CD8-positive, alpha-beta T cell (primary cell): ENCODE measurements at places on chromosomes 3 and 15. TPM values are rescaled to one million over a fixed set of nuclear protein-coding genes. Genes with fewer than 3 reads are reported as not detected.
A peak's percentile ranks its signal among the peaks of the same experiment; 100 is the strongest.

DNA sequence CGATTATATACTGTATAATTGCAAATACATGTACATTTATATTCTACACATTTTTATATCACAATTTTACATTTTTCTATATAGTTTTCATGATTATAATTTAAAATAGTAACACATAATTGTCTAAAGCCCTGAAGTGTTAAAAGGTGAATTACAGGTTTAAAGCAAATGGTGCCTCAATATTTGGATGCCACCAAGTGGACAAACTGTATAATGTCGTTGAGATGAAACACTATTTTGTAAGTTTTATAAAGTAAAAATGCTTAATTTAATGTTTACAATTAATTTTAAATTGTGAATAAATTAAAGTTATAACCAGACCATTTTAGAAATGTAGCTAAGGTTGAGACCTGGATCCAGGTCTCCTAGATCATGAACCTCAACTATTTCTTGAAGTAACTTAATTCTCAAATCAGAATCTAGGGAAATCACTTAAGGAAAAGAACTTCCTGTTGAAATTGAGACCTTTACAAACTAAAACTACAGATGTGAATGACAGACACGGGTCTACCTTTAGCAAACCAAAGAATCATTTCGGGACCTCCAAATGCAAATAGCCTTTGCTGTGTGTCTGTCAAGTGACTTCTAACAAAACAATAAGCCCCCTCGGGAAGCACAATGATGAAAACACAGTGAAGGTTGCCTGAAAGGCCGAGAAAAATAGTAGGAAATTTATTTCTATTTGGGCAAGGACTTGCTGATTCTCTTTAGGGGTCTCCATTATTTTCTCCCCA, 37.8 kb downstream of the EHHADH start:
- no peak for DNase-seq

DNA sequence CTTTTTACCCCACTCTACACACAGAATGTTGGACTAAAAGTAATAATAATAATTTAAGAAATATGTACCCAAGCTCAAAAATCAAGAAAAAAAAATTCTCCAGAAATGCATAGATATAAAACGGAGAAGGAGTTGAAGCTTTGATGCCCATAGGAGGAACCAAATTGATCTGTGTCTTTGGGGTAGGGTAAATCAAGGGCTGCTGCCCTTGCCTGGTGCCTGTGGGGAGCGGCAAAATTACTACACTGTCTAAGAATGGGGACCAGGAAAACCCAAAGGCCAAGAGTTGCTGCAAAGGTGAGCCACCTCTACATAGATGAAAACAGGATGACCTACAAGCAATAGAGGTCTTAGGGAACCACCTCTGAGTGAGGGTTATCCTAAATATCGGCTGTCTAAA, 56.0 kb upstream of the SPPL2A start:
- no peak for DNase-seq

- no peak for DNase-seq
Measured at GRCh38 chr15:66692808-66693596, 9.0 kb upstream of the SMAD6 start.

- DNase-seq, result no peak
Measured at GRCh38 chr3:9909221-9910013, 6.8 kb downstream of the IL17RE start.

DNA sequence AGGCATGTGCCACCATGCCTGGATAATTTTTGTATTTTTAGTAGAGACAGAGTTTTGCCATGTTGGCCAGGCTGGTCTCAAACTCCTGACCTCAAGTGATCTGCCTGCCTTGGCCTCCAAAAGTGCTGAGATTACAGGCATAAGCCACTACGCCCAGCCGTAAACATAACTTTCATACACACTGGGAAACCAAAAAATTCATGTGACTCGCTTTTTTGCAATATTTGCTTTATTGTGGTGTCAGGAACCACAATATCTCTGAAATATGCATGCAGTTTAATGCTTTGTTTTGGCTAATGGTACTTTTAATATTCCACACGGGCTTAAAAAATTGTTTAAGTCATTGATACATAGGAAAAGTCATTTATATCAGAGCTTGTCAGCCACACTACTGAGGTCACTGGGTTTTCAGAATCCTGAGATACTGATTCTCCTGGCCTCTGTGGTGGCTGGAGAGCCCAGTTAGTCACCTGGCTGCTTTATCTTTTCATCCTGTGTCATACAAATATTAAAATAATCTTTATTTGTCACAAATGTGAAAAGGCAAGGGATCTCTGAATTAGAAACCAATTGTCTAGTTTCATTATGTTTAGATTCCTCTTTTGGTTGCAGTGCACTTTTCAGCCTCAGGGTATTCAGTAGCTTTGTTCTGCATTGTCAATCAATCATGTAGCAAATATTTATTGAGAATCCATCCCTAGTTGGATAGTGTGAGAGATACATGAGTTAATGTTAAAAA, 10.0 kb downstream of the TMEM62 start:
- no peak for DNase-seq

DNA sequence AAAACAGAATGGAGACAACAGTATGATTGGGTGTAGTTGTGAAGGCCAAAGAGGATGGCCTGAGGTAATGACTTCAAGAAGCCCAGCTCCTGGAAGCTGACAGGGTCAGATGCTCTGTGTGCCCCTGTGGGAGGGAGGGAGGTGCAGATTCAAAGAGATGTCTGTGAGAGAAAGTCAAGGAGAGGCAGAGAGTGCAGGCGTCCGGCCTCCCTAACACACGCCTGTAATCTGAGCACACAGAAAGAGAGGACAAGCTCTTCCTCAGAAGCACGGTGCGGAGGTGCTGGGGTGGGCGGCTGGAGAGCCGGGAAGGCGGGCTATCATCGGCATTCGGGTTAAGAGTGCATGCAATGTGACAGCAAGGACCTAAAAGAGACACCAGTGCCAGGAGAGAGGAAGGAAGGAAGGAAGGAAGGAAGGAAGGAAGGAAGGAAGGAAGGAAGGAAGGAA, 238.2 kb upstream of the HES1 start:
- DNase-seq, result no peak

The STAC gene
- not detected for total RNA-seq

- no peak for DNase-seq
Measured at GRCh38 chr15:89599021-89599420, 23.8 kb downstream of the TICRR start.

DNA sequence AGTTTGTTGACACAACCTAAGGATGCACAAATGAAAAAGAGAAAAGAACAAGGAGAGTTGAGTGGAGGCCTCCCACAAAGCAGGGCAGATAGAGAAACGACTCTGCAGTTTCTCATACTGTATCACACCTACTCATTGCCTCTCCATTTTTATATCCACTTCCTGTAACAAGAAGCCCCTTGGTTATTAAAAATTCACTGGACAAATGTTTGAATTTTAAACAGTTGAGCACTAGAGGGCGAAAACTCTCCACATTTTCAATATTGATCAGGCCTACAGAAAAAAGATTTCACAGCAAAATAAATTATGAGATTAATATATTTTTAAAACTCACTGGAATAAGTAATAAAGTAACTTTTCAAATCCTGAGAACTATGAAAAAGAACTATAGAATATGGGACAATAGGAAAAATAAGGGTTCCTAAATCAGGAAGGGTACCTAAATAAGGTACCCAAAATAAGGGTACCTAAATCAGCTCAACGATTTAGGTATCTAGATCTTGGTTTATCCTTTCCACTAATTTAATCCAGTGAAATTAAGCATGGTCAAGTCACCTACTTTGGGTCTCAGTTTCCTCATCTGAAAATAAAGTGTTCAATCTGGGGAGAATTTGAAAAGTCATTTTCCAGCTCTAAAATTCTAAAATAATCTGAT, 47.0 kb upstream of the PPIB start:
- no peak for DNase-seq

DNA sequence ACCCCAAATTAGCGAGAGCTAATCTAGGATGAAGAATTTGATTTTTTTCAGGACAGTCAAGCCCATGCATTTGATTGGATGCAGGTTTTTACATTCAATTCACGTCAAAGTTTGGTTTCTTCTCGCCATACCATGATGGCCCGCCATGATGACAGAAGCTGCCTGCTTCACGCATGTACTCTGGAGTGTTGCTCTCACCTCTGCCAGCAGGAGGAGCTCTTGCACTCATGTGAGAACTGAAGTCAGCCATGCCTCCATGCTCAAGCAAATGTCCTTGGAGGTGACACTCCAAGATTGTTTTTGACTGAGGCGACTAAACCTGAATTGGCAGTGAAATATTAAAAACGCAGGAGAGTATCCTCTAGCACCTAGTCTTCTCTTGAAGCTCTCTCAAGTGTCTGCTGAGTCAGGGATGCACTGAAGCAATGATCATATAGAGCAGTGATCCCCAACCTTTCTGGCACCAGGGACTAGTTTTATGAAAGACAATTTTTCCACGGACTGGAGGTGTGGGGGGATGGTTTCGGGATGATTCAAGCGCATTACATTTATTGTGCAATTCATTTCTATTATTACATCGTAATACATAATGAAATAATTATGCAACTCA, 120.9 kb downstream of the SAMMSON start:
- no peak for DNase-seq

DNA sequence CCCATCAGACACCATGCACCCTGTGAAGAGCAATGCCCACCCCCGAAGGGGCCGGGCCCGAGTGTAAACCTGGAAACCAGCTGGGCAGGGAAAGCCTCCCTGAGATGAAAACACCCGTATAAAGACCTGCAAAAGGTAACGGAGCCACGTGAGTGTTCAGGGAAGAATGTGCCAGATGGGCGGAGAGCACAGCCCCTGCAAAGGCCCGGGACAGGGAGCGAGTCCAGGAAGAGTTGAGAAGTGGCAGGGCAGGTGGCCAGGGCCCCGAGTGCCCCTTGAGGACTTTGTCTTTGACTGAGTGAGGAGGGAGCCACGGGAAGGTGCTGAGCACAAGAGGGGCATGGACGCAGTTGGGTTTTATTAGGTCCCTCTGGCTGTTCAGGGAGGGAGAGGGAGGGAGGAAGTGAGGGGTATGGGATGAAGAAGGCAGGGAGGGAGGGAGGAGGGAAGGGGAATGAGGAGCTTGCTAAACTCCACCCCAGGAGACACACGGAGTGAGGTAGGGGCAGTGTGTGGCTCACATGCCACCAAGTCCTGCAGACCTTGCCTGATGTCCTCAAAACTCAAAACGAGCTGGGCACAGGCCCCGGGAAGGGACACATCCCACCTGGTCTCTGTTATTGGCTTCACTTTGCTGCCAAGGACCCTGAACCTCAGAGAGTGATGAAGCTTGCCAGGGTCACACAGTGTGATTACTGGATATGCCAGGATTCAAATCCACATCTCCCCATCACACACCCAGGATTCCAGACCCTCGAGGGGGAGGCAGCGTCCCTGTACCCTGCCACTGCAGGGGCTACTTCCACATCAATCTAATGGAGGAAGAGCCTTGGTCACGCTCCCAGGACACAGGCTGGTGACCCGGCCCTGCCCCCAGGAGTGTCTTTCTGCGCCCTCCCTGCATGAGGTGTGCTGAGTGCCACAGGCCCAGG, 49.1 kb upstream of the IQSEC1 start:
- DNase-seq, result no peak

GRCh38 chr3:105866656-105867653, 1.9 kb downstream of the CBLB start:
- no peak for DNase-seq

The DAPK2 gene
- total RNA-seq, result 5.2 TPM

The CCR8 gene
- total RNA-seq, result 0.61 TPM

The SGO1 gene
- 0.71 TPM for total RNA-seq

DNA sequence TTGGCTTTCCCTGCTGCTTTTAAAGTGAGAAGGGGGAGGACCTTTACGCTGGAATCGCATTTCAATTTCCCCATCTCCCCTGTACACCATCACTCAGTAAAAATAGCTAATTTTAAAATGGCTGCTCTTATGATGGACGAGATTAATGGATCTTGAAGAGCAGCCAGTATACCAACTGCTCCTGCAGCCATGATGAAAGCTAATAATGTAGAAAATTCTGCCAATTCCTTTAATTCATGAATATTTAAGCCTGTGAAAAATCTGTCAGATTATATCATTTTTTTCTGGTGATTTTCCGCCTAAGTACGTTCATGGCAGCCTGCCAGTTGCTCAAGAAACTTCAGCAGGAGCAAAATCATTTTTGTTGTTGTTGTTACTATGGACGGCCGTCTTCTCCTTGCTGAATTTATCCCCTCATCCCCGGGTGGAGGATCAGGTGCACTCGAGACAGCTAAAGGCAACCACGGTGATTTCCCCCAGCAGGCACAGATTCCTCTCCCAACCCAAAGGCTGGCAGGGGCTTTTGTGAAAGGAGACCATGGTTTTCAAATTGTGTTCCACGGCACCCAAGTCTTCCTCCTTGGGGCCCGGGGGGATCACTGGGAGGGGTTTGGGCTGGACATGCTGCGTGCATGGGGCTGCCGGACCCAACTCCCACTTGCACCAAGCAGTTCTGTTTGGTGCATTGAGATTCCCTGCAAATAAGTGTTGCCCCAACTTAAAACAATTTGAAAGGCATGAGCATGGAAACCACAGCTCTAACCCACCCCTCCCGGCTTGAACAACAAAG, 289.6 kb downstream of the UACA start:
- no peak for DNase-seq

- no peak for DNase-seq
Measured at GRCh38 chr15:28963711-28964081, 77.9 kb downstream of the APBA2 start.

- DNase-seq, result peak; percentile 35
Measured at GRCh38 chr3:48564022-48564421, 441 bp upstream of the UCN2 start.

The PLSCR2 gene
- not detected for total RNA-seq
